ENCODE measurements at places on chromosomes 4 and X. TPM values are rescaled to one million over a fixed set of nuclear protein-coding genes. Genes with fewer than 3 reads are reported as not detected.

VCX gene
- not detected for total RNA-seq

ELF4 gene
- total RNA-seq, result 9.9 TPM

CENPVL1 gene
- total RNA-seq, result not detected

HPGD gene
- total RNA-seq, result 0.26 TPM

ASB9 gene
- not detected for total RNA-seq

PALLD gene
- total RNA-seq, result 205 TPM

ZDHHC15 gene
- total RNA-seq, result 0.17 TPM

GAGE13 gene
- total RNA-seq, result not detected

FTSJ1 gene
- total RNA-seq, result 22.6 TPM

VCX3B gene
- not detected for total RNA-seq

FMR1NB gene
- total RNA-seq, result not detected

XG gene
- total RNA-seq, result 1.3 TPM

CD99L2 gene
- 36.2 TPM for total RNA-seq

C4orf51 gene
- total RNA-seq, result not detected

RHOXF1 gene
- not detected for total RNA-seq

CSAG2 gene
- not detected for total RNA-seq

EPGN gene
- 0.26 TPM for total RNA-seq

TLR2 gene
- 0.77 TPM for total RNA-seq

SMIM9 gene
- total RNA-seq, result not detected

UNC5C gene
- 3.9 TPM for total RNA-seq

SASH3 gene
- total RNA-seq, result not detected

DOCK11 gene
- total RNA-seq, result 30.8 TPM

PDZD4 gene
- total RNA-seq, result 0.26 TPM

USP38 gene
- total RNA-seq, result 15.7 TPM

GABRE gene
- total RNA-seq, result 23.1 TPM

XKRX gene
- total RNA-seq, result under 0.01 TPM

RASGEF1B gene
- 0.51 TPM for total RNA-seq

CCSER1 gene
- under 0.01 TPM for total RNA-seq

NHSL2 gene
- total RNA-seq, result 4.1 TPM

RRH gene
- under 0.01 TPM for total RNA-seq

RTL9 gene
- 0.17 TPM for total RNA-seq

UGT2B17 gene
- total RNA-seq, result not detected

SORCS2 gene
- total RNA-seq, result 0.17 TPM

KDM6A gene
- total RNA-seq, result 28.4 TPM

SLC9A7 gene
- 22.6 TPM for total RNA-seq

STATH gene
- total RNA-seq, result not detected

UGT2A1 gene
- not detected for total RNA-seq

KDR gene
- total RNA-seq, result 0.26 TPM

GPRASP1 gene
- total RNA-seq, result 5.8 TPM

CHST7 gene
- 11.2 TPM for total RNA-seq

GALNTL6 gene
- total RNA-seq, result under 0.01 TPM

SRP72 gene
- total RNA-seq, result 76.0 TPM

MGARP gene
- 12.3 TPM for total RNA-seq

PRR27 gene
- not detected for total RNA-seq

ZBTB49 gene
- total RNA-seq, result 3.5 TPM

CFAP47 gene
- not detected for total RNA-seq

JADE1 gene
- total RNA-seq, result 27.7 TPM

FGF5 gene
- total RNA-seq, result 5.4 TPM

PNMA6F gene
- not detected for total RNA-seq

SCD5 gene
- total RNA-seq, result 10.5 TPM

ANOS1 gene
- total RNA-seq, result under 0.01 TPM

SRPX2 gene
- 18.2 TPM for total RNA-seq

RTL3 gene
- not detected for total RNA-seq

PAGE2 gene
- not detected for total RNA-seq

GYPE gene
- total RNA-seq, result 1.3 TPM

GLUD2 gene
- 1.8 TPM for total RNA-seq

Measured in fibroblast of lung (primary cell).